ENCODE measurements at places on chromosomes 5 and 9.
A peak's percentile ranks its signal among the peaks of the same experiment; 100 is the strongest.

DNA sequence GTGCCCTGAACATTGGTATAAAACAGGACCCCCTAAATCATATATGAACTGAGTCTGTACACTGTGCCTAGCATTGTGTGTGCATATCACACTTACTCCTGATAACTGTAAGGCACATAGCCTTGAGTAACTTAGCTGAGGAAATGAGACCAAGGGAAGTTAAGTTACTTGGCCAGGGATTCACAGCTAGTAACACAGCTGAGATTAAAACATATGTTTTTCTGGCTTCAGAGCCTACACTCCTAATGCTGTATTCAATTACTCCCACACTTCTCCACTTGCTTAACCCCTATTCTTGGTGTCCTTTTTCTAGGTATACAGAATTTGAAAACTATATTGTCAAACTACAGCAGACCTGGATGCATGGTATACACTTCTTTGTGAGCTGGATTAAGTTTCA, 12.8 kb downstream of the GHR start:
- DNase-seq, result no peak

GRCh38 chr9:133359399-133360175, 3.2 kb downstream of the SURF2 start:
- peak; percentile 46 for DNase-seq

DNA sequence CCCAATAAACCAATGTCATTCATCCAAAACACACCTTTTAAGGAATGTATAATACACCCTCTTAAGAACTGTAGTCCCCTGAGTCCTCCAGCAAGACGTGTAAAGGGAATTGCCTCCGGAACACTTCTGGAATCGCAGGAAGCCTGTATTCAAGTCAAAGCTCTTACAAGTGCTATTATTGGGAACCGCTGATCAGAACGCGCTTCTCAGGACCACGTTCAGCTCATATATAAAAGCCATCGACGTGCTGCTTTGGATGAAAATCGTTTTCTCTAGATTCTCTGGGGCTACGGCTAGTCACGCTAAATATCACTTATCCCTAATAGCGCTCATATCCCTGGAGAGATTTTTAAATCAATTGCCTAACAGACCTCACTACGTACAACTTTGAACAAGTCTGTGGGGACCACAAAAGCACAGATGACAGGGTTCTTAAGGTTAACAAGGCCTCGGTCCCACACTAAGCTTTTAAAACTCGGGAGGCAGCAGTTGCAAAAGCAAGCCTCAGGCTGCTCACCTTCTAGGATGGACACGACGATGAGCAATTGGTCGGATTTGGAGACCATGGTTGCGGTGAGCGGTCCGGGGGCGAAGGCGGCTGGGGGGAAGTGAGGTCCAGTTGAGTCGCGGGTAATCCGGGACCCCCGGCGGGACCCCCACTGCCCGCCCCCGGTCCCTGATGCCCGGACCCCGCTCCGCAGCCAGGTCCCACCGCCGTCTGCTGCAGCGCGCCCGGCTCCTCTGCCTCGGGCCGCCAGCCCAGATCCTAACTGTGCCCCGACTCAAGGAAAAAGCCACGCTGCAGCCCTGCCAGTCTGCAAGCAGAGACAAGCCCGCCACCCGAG, 548 bp downstream of the CEP120 start:
- DNase-seq, result peak; percentile 38

DNA sequence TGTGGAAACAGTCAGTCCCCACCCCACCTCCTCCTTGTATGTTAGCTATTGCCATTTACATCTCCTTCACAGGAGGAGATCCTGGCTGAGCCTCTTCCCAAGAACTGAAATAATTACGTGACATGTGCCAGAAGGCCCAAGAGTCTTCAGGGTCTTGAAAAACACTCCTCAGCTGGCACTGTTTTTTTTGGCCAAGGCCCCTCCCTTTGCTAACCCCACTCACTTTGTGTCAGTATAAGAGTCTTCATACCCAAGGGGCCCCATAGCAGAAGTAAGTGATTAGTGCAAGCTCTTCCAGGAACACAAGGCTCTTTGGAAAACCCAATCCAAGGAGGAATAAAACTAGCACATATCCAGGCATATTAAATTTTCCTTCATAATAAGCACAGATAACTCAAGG, 5.7 kb upstream of the LARP1 start:
- DNase-seq, result no peak

DNA sequence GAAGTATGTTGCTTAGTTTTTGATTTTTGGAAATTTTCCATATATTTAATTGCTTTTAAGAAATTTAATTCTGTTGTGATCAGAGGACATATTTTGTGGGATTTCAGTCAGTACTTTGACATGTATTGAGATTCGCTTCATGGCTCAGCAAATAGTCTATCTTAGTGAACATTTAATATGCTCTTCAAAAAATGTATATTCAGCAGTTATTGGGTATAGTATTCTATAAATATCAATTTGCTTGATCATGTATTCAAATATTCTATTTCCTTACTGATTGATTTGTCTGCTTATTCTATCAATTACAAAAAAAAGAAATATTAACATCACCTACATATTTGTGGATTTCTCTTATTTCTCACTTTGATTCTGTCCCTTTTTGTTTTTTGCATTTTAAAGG, 79.5 kb upstream of the HAND1 start:
- DNase-seq, result no peak

GRCh38 chr5:165370794-165371193, 1865.4 kb downstream of the MAT2B start:
- no peak for DNase-seq

- no peak for DNase-seq
Measured at GRCh38 chr5:96410013-96410412, 23.0 kb downstream of the PCSK1 start.

- peak; percentile 4 for DNase-seq
Measured at GRCh38 chr5:44603496-44604272, 205.1 kb upstream of the MRPS30 start.

All from activated naive CD4-positive, alpha-beta T cell treated with anti-CD3 and anti-CD28 coated beads for 36 hours (primary cell).